ENCODE measurements at places on chromosomes 2 and 18.
A peak's percentile ranks its signal among the peaks of the same experiment; 100 is the strongest.

DNA sequence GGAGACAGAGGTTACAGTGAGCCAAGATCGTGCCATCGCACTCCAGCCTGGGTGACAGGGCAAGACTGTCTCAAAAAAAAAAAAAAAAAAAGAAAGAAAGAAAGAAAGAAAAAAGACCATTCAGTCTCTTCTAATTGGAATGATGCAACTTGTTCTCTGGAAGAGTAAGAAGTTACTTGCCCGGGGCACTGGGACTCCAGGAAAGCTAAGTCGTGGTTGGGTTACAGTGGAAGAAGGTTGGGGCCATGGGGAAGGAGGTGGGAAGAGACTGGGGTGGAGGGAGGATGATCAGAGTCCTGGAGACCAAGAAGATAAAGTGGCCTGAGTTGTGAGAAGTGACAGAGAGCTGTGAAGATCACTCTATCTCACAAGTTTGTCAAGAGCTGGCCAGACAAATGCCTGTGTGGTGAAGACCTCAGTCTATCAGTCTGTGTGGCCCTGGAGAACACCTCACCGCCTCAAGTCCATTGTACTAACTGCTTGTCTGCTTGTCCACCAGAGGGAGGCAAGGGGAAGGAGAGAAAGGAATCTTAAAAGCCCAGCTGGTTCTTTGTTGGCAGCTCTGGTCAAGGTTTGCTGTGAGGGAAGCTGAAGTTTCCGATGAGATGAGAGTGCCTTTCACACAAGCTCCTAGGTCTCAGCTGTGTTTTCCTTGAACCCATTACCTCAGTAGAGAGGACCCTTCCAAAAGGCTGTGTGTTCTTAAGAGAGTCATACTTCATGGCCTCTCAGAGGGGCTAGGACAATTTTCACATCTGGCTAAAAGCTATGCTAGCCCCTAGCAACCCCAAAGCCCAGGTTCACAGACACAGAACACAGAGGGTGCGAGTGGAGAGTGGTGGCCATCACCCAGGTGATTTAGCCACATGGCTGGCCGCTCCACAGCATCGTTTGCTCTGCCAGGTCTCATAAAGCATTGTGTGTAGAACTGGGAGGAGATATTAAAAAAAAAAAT lies 72.0 kb upstream of the TMEM178A start:
- DNase-seq: peak; percentile 9

DNA sequence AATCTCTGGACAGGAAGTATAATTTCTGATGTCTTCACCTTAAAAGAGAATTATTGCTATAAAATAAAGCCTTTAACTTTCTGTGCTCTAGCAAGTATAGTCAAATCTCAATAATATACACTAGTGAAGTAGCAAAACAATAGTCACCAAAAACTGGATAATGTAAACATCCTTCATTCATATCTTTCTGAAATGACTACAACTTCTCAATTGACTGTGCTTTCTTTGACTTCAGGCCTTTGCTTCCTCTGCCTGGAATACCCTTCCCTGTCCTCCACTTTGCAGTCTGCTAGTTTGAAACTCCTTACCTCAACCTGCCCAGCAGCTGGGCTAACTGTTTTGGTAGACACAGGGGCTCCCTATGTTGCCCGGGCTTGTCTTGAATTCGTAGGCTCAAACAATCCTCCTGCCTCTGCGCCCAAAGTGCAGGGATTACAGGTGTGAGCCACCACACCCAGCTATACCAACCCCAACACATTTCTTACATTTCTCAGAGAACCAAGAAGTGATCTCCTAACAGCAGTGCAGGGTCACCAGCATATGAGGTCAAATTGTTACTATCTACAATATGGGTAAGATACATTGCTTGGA lies 6.6 kb upstream of the PCBP1 start:
- DNase-seq: peak; percentile 56

DNA sequence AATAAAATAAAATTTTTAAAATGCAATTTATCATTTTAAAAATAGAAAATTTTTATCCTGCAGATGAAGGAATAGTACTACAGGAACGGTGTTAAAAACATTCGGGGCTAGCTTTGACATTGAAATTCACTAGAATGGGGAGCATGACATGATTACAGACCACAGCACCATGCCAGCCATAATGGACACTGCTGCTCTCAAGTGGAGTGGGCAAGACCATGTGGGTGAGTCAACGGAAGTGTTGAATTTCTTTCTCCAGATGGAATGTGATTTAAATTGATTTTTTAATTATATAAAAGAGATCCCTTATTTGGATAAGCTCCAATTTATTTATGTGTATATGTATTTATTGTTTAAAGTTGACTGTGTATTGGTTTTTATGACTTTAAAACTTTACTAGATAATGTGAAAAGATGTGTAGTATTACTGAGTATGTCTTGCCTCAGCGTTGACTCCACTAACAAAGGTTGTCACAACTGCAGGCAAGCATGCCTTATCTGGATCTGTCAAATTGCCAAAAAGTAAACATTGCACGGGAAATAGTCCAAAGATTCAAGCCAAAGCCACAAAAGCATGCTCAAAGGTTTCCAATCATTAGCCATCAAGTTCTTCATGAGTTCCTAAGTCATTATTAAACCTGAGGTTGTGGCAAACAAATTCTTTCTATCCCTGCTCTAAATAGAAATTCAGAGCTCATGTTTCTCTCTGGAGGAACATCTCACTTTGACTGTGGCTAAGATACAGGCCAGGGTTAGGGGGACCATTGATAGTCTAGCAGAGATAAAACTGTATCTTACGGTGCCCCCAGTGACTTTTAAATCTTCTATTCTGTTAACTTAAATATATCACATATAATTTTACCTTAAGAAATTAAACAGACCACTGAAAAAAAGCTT lies 536.9 kb downstream of the TMX3 start:
- DNase-seq: peak; percentile 2

DNA sequence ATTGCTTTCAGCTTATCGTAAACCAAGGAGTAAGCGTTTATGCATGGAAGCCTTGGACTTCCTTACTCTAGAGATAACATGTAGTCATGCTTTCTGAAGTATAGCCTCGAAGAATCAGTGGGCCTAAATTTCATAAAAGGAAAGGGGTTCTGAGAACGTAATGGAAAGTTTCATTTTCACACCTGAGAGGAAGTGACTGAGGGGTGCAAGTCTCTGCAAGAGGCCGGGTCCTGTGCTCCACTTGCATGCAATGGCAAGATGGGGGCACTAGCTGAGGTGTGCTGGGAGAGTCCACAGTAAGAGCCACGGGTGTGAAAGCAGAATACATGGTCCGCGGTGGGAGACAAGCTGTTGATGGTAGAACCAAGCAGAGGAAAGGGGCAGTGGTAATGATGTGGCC lies 36.5 kb upstream of the C1D start:
- DNase-seq: no peak

GRCh38 chr18:40414155-40414754 lies 1540.8 kb upstream of the PIK3C3 start:
- peak; percentile 75 for DNase-seq

DNA sequence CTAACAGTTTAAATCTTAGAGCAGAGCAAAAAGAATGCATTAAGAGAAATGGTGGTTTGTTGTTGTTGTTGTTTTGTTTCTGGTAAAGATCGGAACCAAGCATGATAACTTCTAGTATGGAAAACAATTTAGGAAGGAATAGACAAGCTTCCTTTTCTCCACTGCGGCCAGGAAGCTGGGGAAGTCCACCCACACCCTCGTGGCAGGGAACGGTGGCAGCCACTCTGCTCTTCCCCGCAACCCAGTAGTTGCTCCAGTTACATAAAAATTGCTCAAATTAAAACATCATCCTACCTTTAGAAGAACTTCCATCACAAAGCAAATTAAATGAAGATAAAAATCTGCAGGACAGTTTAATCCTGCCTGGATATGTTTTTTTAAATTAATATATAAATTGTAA lies 113.0 kb downstream of the RBMS1 start:
- no peak for DNase-seq

- no peak for DNase-seq
Measured at GRCh38 chr2:149075105-149075504, 36.6 kb downstream of the LYPD6B start.

GRCh38 chr2:219698748-219699439 lies 71.5 kb downstream of the SLC4A3 start:
- DNase-seq: no peak

DNA sequence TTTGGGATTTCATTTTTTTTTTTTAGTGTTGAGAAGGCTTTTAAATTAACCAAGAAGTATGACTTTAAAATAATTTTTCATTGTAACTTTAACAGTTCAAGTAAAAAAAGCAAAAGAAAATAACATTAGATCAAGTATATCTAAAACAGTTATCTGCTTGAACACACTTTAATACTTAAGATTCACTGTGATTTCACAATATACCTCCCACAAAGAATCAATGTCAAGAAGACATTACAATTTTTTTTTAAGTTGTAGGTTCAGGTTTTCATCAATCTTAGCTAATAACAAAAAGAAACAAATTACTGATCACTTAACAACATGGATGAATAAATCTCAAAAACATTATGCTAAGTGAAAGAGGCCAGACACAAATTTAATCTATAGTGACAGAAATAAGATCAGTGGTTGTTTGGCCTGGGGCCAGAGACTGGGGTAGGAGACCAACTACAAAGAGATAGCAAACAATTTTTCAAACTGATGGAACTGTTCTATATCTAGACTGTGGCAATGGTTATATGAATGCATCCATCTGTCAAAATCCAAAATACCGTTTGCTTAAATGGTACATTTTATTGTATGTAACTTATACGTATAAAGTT lies 74.8 kb upstream of the FRZB start:
- peak; percentile 21 for DNase-seq
